Stimulated activated CD8-positive, alpha-beta memory T cell treated with anti-CD3 and anti-CD28 coated beads, Interleukin-4, amount 100 ng/mL, for 4 hours (primary cell): ENCODE measurements at places on chromosomes 1 and 21.

DNA sequence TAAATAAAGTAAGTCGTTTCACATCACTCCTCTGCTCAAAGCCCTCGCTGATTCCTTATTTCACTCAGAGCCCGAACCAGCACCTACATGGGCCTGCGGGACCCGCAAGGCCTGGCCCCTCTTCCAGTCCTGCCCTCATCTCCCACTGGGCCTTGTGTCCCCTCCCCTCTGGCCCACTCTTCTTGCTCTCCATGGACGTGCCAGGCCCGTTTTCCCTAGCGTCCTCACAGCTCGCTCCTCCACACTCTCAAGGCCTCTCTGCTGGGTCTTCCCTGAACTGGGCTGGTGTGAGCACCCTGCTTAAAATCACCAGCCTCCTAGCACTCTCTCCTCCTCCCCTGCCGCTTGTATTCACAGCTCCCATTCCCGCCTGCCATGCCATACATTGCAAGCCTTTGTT, 237.9 kb downstream of the FOXD2 start:
- DNase-seq: no peak

DNA sequence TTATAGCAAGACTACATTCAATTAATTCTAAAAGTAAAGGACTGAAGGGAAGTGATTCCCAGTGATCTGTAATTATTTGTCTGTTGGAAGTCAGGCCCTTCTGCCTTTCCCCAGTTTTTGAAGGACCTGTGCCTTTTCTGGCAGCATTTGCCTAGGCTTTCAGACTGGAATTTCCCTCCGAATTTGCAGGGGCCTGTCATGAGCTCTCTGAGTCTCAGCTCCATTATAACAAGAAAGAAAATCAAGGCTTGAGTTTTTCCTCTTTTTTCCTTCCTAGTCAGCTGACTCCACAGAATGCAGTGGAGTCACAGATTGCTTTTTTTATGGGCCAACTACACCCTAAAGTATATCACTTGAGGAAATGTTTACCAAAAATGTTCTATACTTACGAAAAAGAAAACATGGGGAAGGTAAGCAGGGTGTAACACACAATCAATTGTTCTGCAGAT, 1.1 kb downstream of the NR5A2 start:
- no peak for DNase-seq

GRCh38 chr1:173914366-173914871, 2.7 kb downstream of the SERPINC1 start:
- no peak for DNase-seq

- DNase-seq: no peak
Measured at GRCh38 chr21:17784180-17784598, 35.0 kb downstream of the C21orf91 start.

DNA sequence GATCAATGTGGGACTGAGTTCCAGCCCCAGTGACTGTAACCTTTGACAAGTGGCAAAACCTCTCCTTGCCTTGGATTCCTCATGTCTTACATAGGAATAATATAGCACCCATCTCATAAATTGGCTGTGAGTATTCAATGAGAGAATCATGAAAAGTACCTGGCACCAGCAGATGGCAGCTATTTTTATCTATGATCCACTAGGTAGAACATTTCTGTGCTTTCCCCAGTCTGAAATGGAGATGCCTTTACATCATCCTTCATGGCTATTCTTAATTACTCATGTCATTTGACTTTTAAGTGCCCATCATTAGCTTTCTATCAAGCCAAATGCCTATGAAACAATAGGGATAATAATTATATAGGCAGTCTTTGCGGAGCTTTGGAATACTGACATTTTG, 130.1 kb downstream of the TGFB2 start:
- no peak for DNase-seq

- no peak for DNase-seq
Measured at GRCh38 chr1:36305915-36306209, 306 bp upstream of the SH3D21 start.

DNA sequence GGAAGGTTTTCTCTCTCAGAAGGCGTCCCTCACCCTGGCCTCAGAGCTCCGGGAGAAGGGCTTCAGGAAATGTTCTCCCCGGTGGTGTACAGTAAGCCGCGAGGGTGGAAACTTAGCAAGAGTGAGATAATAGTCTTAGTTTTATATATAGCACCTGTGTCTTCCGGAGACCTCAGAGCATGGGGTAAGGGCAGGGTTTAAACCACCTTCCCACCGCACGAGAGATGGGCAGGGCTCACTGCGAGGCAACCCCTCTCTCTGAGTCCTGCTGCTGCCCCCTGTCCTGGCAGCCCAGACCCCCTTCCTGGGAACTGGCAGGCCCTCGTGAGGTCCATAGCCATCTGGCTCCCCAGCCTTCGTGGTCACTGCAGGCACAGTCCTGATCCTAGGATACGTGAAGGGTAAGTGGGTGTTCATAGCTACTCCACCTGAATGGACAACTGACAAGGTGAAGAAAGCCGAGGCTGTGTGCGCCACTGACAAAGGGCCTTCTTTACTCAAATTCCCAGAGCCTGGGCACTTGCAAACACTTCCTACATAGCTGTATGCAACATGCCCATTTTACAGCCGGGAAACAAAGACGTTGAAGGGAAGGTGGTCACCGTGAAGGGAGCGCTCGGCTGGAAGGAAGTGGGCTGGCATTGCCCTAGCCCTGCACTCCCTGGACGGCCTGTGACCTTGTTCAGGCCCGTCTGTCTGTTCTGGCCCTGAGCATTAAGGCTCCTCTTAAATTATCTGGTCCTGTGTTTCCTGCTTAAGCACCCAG, 26.9 kb downstream of the ITPKB start:
- DNase-seq: no peak

DNA sequence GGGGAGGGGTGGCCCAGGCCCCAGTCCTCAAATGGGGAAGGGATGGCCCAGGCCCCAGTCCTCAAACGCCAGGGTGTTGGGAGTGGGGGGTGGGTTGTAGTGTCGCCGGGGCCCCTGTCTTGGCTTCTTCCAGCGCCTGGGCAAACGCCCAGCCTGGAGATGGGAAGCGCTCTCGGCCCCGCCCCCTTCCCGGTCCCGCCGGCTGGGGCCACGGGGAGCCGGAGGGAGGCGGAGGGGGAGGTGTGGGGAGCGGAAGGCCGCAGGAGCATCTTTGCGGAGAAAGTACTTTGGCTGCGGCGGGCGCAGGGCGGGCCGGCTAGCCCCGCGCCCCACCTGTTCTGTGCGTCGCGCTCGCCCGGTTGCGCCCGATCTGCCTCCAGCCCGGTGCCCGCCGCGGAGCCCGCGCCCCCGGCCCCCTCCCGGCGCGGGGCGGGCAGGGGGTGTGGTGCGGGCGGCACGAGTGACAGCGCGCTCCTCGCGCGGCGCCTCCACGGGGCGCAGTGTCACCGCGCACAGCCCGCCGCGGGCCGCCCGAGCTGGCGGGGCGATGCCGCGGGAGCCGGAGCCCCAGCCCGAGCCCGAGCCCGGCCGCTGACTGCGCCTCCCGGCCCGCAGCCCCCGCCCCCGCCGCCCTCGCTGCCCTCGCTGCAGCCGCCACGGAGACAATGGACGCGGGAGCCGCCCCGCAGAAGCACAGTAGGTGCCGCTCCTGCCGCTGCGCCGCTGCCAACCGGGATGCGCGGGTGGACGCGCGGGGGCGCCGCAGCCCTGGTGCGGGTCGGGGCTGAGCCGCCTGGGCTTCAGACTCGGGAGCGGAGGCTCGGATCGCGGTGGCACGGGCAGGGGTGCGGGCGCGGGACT, 31.1 kb upstream of the PEX10 start:
- DNase-seq: no peak

DNA sequence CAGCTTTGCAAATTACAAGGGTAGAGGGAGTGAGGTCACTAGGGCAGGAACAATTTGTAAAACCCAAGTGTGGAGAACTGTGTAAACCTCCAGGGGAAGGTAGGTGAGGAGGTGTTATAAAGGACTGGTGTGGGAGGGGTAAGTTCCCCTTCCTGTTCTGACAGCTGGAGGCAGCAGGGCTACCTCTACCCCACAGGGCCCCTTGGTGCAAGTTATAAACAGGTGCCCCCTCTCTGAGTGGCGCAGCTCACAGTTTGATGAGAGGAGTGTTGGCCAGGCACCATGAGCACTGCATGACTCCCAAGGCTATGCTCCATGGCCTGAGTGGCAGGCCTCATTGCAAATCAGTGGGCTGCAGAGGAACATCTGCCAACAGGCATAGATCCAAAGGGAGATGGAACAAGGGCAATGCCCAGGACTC, 41.0 kb downstream of the MFSD2A start:
- DNase-seq: no peak

GRCh38 chr1:4224684-4225467, 324.8 kb upstream of the C1orf174 start:
- DNase-seq: no peak

DNA sequence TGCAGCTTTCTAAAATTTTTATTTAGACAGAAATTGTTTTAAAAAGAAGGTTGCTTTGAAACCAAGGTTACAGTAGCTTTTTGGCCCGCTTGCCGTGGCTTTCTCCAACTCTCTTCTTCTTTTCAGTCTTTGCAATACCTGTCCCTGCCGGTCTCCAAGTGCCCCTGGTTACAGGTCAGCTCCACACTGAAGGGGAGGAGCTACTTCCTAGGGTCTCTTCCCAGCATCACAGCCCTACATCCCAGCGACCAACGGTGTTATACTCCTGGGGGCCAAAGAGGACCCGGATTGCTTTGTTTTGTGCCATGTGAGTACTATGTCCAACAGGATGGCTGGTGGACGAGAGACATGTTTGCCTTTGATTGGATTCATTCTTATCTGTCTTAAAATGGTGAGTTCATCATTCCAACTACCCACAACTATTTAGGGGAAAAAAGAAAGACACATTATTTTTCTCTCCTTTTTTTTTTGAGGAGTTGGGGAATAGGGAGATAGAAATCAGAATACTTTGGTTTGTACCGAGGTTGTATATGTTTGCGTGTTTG, at the start of gene FNDC7:
Gene FNDC7 (plus strand): TSS at position 303 of the 545 bp plus-strand sequence. CDS start 26 bp downstream, at position 329.
- DNase-seq: no peak

DNA sequence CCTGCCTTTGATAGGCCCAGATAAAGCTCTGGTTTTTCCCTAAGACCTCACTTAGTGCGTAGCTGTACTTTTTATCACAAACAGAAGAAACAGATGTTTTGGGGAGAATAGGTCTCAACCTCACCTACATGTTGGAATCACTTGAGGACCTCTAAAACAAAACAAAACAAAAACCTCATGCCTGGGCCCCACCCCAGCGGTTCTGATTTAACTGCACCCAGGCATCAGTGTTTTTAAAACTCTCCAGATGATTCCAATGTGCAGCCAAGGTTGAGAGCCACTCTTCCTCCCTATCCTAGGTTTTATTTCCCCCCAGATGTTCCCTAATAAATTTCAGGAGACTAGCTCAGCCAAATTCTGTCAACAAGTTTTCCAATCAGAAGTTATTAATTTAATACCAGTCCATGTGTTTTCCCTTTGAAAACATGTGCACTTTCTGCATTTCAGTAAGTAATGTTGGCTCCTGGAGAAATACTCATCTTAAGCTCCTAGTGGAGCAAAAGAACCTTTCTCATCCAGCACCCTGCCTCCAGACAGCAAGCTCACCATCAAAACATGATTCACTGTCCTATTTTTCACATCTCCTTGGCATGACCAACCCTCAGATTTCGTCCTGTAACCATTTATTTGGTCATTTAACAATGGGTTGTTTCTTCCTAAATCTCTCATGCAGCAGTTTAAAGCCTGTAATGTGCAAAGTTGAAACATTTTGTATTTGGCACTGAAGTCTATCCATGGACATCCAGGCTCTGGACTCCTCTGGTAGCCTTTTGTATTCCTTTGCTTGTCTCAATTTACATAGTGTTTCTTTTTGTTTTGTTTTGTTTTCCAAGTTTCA, 27.5 kb downstream of the LRRC8C start:
- no peak for DNase-seq

DNA sequence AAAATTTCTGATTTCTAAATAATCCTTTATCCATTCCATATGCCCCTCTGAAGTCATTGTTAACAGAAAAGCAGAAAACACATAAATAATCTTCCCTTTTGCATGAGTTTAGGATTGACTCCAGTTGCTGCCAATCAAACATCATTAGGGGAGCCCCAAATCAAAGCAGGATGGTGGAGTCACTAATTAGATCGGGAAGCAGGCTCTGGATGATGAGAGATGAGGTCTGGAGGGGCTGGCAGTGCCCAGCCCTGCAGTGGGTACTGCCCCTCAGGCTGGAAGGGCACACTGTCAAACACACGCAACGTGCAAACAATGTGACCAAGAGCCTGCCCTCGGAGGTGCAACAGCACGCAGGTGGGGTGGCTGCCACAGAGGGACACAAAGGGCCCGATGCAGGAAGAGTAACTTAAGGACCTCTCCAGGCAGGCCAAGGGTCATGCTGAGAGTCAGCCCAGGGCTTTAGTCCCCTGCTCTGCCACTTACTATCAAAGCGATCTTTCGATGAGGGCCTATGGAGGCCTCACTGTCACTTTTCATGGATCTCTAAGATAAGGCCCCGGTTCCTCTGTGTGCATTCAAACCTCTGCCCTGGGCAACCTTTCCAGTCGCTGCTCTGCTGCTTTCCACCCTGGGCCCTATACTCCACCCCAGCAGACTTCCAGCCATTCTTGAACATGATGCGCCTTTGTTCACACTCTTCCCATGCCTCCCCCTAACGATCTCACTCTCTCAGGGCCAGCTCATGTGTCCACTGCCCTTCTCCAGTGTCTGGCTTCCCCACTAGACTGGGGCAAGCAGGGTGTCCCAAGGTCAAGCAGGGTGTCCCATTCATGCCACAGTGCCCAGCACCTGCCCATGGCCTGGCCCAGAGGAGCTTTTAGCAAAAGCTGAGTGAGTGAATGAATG, 98.9 kb downstream of the DMRTB1 start:
- DNase-seq: no peak

GRCh38 chr1:35340519-35340918, 72.0 kb downstream of the ZMYM4 start:
- DNase-seq: no peak

GRCh38 chr1:38012363-38013226, at the start of gene UTP11:
TSS of gene UTP11 (plus strand) at chr1:38012734. CDS start at chr1:38012803, 69 bp downstream.
- DNase-seq: peak; percentile 69

DNA sequence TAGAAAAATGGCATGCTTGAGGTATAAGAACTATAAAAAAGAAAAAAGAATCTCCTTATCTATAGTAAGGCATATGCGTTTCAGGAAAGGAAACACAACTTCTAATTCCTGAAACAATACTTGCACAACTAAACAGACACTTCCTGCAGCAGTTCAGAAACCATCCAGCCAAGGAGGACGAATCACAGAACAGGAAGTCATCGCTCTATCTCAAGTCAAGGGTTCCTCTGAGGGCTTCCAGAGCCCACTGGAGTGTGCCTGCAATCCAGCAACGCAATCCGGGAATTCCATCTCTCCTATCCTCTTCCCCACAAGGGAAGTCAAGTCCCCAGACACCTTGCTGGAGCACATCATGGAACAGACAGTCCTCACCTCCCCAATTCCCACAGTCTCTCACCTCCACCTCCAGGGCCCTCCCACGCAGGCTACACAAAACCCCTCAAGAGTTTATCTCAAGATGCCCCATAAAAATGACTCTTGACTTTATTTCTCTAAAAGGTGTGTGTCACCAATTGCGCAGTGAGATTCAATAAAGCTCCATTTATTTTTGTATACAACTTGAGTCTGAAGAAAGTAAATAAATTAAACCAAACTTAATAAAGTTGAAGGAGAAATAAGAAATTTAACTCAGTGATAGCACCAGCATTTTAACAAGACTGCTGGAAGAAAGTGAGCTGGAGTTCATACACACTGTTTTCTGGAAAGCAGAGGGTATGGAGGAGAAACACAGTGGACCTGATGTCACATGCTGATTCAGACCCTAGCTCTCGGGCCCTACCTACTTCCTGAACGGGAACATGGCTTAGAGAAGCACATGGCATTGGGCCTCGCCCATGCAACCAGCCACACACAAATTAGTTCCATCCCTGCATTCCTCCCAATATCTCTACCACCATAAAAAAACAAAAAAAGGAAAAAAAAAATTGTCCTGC, 39.9 kb downstream of the SIPA1L2 start:
- DNase-seq: no peak

- no peak for DNase-seq
Measured at GRCh38 chr1:25711555-25712298, 88.3 kb upstream of the SELENON start.
